ENCODE measurements at places on chromosomes 2 and 18. TPM values are rescaled to one million over a fixed set of nuclear protein-coding genes. Genes with fewer than 3 reads are reported as not detected.

GRCh38 chr2:219508971-219509779, 5.1 kb upstream of the ASIC4 start:
- H3K36me3 ChIP-seq: no peaks in the 10 kb centered on the region
- no peak for DNase-seq
- peaks cover 23% of the 10 kb centered on the region for H3K27me3 ChIP-seq
- no peak overlapping the region for H3K4me3 ChIP-seq
- H3K4me1 ChIP-seq: peaks cover 33% of the 10 kb centered on the region

The COX5B gene
- total RNA-seq: 250 TPM

The OSR1 gene
- total RNA-seq: 19.8 TPM

- no peaks in the 10 kb centered on the region for H3K27me3 ChIP-seq
- DNase-seq: no peak
- H3K4me3 ChIP-seq: no peak overlapping the region
- no peak overlapping the region for H3K27ac ChIP-seq
- no peaks in the 10 kb centered on the region for H3K36me3 ChIP-seq
- H3K4me1 ChIP-seq: peaks cover under 1% of the 10 kb centered on the region
These were observed 212.8 kb downstream of the BCL2 start for GRCh38 chr18:63106727-63107126.

DNA sequence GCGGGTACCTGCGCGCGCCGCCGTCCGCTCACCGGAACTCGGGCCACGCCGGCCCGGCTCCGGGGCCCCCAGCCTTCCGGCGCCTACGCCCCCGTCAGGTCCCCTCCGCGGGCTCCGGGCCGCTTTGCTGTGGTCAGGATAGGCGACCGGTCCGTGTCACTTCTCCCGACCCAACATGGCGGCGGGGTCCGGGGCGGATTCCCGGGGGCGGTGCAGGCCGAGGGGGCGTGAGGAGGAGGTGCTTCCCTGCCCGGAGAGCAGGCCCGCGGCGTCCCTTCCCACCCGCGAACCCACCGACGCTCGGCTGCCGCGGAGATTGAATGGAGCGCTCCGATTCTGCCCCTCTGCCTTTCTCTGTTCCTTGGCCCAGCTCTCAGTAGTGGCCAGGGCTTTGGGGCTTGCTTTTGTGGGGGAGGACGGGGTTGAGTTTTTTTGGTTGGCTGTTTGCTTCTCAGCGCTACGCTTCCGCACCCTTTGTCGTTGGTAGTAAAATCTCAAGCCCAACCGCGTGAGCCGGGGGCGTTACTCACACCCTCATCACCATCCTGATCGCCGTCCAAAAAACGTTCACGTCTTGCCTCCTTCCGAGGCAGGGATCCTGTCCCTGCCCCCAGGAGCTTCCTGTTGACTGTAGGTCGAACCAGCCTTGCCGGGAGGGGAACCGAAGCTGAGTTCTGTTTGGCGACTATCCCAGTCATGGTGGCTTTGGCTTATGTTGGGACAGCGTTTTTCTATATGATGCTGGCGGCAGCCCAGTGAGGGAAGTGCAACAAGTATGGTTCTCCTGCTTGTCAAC, 532 bp upstream of the YES1 start:
- H3K27me3 ChIP-seq: no peaks in the 10 kb centered on the region
- peak overlapping the region; percentile 99 for H3K27ac ChIP-seq
- H3K4me1 ChIP-seq: peaks cover 16% of the 10 kb centered on the region
- H3K4me3 ChIP-seq: peak overlapping the region; percentile 99
- no peaks in the 10 kb centered on the region for H3K36me3 ChIP-seq

The UGT1A3 gene
- total RNA-seq: not detected

DNA sequence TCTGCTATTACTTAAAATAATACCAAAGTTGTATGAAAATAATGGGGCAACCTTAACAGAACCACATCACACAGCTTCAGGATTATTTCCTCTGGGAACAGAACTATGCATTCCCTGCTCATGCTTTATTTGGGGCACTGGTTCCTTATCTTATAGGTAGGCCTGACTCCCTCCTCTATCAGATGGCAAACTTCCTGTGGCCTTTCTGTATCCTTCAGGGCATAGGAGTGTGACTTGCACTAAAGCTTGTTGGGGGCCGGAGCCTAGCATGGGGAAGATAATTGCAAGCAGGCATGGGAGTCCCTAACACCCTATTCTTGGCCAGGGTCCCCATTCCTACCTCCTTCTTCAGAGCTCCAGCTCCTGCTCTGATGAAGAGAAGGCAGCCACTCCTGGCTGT, 167.2 kb upstream of the SERTAD2 start:
- H3K4me1 ChIP-seq: no peaks in the 10 kb centered on the region
- no peak overlapping the region for H3K27ac ChIP-seq

The IL1RL1 gene
- total RNA-seq: 15.6 TPM

GRCh38 chr18:21831413-21831831, 90.8 kb downstream of the MIB1 start:
- H3K4me1 ChIP-seq: no peaks in the 10 kb centered on the region
- H3K36me3 ChIP-seq: no peaks in the 10 kb centered on the region
- DNase-seq: peak; percentile 6
- H3K27ac ChIP-seq: no peak overlapping the region

DNA sequence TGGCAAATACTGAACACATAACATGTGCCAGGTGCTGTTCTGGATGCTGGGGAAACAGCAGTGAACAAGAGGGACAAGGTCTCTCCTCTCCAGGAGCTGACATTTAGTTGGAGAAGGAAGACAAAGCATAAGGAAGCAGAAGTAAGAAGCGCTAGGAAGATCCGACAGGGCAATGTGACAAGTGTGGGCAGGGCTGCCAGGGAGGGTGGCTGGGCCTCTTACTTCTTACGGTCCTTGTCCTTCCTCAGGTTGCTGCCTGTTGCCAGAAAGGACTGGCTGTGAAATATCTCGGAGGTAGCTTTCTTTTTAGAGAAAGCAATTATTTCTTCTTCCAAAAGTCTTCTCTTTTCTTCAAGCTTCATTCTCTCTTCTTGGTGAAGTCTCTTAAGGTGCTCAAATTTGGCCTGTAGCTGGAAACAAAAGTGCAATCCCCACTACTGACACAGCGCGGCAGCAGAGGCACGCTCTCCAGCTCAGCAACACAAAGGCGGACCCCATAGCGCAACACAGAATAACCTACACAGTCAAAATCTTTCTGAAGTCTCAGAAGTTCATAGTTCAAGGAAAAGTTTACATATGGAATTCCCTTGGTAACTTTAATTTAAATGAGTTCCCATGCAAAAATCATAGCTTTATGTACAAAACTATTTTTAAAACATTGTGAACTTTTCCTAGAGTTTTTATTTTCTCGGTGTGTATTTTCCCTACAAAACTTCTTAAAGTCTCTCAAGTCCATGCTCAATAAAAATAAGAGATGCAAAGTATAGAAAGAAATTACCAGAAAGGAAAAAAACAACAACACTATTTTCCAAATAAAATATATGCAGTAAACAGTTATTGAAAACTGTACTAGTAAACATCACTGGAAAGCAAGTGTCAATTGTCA, 67.7 kb downstream of the SEPTIN10 start:
- no peaks in the 10 kb centered on the region for H3K36me3 ChIP-seq
- H3K27me3 ChIP-seq: no peaks in the 10 kb centered on the region
- peak; percentile 78 for DNase-seq
- no peaks in the 10 kb centered on the region for H3K4me1 ChIP-seq
- no peak overlapping the region for H3K4me3 ChIP-seq

DNA sequence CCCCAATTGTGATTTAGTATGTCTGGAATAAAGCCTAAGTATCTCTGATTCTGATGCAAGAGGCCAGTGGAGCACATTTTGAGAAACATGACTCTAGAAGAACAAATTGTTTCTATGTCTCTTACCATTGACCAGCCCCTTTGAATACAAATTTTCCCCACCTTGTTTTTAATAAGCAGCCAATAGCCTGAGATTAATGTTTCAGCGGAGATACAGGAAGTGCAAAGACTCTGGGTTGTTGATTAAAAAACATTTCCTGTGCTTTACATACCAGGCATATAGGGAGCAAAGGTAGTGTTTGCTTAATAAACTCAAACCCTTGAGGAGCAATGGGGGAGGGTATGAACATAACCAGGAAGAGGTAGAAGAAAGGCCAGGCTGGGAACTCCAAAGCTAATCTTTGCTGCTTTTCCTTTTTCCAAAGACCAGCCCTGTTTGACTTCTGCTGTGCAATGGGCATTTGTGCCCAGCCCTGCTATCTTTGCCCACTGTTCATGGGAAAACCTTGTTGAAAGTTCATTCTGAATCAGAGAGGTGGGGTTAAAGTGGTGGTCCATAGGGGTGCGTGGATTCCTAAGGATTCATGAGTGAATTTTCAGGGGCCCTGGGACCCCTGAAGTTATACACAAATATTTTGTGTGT, 29.3 kb downstream of the UPP2 start:
- H3K27me3 ChIP-seq: no peaks in the 10 kb centered on the region
- H3K27ac ChIP-seq: peak overlapping the region; percentile 97
- H3K36me3 ChIP-seq: no peaks in the 10 kb centered on the region
- DNase-seq: peak; percentile 76

- no peak overlapping the region for H3K4me3 ChIP-seq
- H3K4me1 ChIP-seq: no peaks in the 10 kb centered on the region
- no peaks in the 10 kb centered on the region for H3K36me3 ChIP-seq
- no peak overlapping the region for H3K27ac ChIP-seq
- H3K27me3 ChIP-seq: peaks cover 7% of the 10 kb centered on the region
- no peak for DNase-seq
These were observed 181.3 kb downstream of the INSIG2 start for GRCh38 chr2:118269408-118270051.

DNA sequence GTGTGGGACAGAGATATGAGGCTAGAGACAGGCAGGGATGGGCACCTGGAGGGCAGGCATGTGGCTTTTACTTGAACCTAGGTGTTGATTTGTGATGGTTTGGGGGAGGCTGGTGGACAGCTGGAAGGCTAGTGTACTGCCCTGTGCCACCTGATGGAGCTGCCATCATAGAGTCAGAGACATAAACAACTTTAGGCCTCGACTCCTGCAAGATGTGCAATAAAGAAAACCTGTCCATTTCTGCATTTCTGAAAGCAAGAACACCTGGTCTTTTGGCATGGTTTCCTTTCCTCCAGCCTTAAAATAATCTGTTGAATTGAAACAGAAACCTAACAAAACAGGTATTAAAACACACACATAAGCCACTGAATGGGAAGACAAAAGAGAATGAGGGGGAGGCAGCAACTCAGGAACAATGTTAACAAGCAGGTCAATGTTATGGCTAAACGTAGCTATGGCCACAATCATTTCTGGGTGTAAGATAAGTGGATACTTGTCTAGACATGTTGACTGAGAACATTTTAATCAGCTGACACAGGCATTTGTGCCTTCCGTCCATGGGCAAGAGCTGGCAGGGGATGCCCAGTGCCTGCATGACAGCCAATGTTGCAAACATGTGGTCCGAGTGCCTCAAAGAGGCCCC, 87.8 kb downstream of the KCTD1 start:
- no peaks in the 10 kb centered on the region for H3K36me3 ChIP-seq
- H3K27ac ChIP-seq: no peak overlapping the region
- no peaks in the 10 kb centered on the region for H3K4me1 ChIP-seq

DNA sequence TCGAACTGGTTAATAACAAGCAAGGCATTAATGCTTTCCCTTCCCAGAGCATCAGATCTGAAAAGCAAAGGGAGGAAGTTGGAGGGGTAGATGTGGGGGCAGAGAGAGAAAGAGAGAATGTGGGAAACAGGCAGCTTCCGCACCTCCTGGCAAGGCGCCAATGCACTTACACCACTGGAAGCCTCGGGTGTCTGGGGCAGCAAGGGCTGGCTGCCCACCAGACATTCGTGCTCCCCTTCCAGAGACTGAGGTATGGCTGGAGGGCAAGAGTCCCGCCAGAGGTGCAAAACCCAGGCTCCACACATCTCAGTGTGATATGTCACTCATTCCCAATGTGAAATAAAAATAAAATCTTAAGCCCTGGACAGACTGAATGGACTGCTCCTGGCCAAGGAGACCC, 46.4 kb downstream of the TEX51 start:
- no peak overlapping the region for H3K27ac ChIP-seq
- H3K36me3 ChIP-seq: no peaks in the 10 kb centered on the region
- no peaks in the 10 kb centered on the region for H3K27me3 ChIP-seq
- no peak for DNase-seq

The CRYBA2 gene
- 0.90 TPM for total RNA-seq

- no peaks in the 10 kb centered on the region for H3K27me3 ChIP-seq
- H3K4me1 ChIP-seq: no peaks in the 10 kb centered on the region
- H3K27ac ChIP-seq: no peak overlapping the region
These were observed 57.2 kb downstream of the SF3B1 start for GRCh38 chr2:197377670-197378069.

DNA sequence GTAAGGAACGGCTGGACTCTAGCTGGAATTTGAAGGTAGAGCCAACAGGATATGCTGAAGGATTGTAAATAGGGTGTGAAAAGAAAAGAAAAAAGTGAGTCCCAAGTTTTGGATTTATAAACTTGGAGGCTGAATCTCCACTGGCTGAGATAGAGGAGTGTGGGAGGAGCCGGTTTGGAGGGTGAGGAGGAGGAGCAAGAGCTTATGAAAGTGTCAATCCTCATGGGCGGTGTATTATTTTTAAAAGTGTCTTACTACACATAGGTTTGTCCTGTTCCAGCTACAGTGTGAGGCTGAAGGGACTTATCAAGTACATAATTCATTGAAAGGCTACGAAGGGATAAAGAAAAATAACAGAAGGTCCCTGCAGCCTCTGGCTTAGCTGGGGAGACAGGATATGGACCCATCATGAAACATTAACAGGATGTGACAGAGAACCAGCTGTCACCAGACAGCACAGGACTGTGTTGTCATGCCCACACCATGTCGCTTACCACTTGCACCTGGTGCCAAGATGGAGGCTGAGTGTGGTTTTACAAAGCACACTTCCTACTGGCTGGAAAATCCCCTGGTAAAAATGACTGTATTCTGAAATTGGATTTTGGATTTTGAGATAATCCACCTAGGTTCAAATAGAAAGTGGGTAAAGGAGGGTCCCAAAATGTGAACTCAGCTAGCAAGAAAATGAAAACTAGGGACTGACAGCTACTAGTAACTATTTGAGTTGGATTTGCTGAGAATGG, 2.5 kb upstream of the MREG start:
- DNase-seq: no peak
- no peaks in the 10 kb centered on the region for H3K27me3 ChIP-seq
- H3K4me1 ChIP-seq: no peaks in the 10 kb centered on the region
- H3K4me3 ChIP-seq: no peak overlapping the region
- no peaks in the 10 kb centered on the region for H3K36me3 ChIP-seq
- no peak overlapping the region for H3K27ac ChIP-seq

- peak overlapping the region; percentile 42 for H3K27ac ChIP-seq
- no peaks in the 10 kb centered on the region for H3K4me1 ChIP-seq
- H3K27me3 ChIP-seq: no peaks in the 10 kb centered on the region
- H3K36me3 ChIP-seq: no peaks in the 10 kb centered on the region
- no peak for DNase-seq
These were observed 55.6 kb downstream of the FAM117B start for GRCh38 chr2:202690321-202690900.

DNA sequence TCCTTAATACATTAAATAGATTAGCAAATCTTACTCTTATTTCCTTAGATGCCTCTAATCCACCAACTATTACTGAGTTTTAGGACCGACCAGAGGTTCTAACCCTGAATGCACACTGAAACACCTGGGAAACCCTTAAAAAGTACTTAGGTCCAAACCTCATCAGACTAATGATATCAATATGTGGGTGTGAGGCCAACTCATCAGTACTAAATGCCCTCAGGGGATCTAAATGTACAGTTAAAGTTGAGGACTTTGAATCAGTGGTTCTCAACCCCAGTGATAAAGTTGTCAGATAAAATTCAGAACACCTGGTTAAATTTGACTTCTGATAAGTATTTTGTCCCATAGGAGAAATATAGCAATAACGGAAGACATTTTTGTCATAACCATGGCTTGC, 20.9 kb downstream of the MMADHC start:
- no peak for DNase-seq
- no peak overlapping the region for H3K27ac ChIP-seq
- no peak overlapping the region for H3K4me3 ChIP-seq
- no peaks in the 10 kb centered on the region for H3K27me3 ChIP-seq

- no peak overlapping the region for H3K4me3 ChIP-seq
- peaks cover 15% of the 10 kb centered on the region for H3K4me1 ChIP-seq
- no peak for DNase-seq
- H3K27me3 ChIP-seq: no peaks in the 10 kb centered on the region
- no peak overlapping the region for H3K27ac ChIP-seq
These were observed 31.7 kb downstream of the MAP4K3 start for GRCh38 chr2:39405364-39405763.

The CAPN14 gene
- 0.33 TPM for total RNA-seq

Data from hepatocyte (in vitro differentiated cells).